A549 treated with DMSO at 1 μM for 4 hours (cell line): ENCODE measurements at places on chromosomes 5 and 9. TPM values are rescaled to one million over a fixed set of nuclear protein-coding genes. Genes with fewer than 3 reads are reported as not detected.

The FGF10 gene
- total RNA-seq, result not detected in 5 replicates

The HACD4 gene
- 1.0 to 1.6 TPM (median 1.1 TPM) in 5 replicates for total RNA-seq

The PCDHB11 gene
- total RNA-seq, result 0.07 to 0.12 TPM (median 0.11 TPM) in 3 of 5 replicates, not detected in the others

The SLC22A4 gene
- 3.6 to 5.5 TPM (median 4.1 TPM) in 5 replicates for total RNA-seq

The NPR3 gene
- total RNA-seq, result 20.3 to 25.7 TPM (median 23.2 TPM) in 5 replicates

The PCDHB14 gene
- total RNA-seq, result 0.05 to 0.15 TPM (median 0.08 TPM) in 5 replicates

The IFNA13 gene
- not detected in 5 replicates for total RNA-seq

The STKLD1 gene
- total RNA-seq, result 0.55 to 1.5 TPM (median 1.1 TPM) in 5 replicates

The TNC gene
- total RNA-seq, result 0.92 to 1.4 TPM (median 1.00 TPM) in 5 replicates

The OR1Q1 gene
- not detected in 5 replicates for total RNA-seq

The F2RL1 gene
- total RNA-seq, result 254 to 389 TPM (median 310 TPM) in 5 replicates

The SPINK6 gene
- 0.32 to 0.76 TPM (median 0.48 TPM) in 5 replicates for total RNA-seq

The PCDHA1 gene
- 0.10 to 0.19 TPM (median 0.16 TPM) in 5 replicates for total RNA-seq

The DIPK1B gene
- 7.1 to 10.2 TPM (median 8.0 TPM) in 5 replicates for total RNA-seq

The FAM163B gene
- total RNA-seq, result not detected in 5 replicates

The SLC34A3 gene
- total RNA-seq, result 0.07 to 0.14 TPM (median 0.11 TPM) in 4 of 5 replicates, not detected in the other

The ST8SIA4 gene
- total RNA-seq, result 0.36 to 0.91 TPM (median 0.74 TPM) in 5 replicates

The GRIN3A gene
- total RNA-seq, result not detected in 5 replicates

The TXNDC8 gene
- total RNA-seq, result not detected in 5 replicates

The BTNL3 gene
- not detected in 5 replicates for total RNA-seq

The BRINP1 gene
- 0.15 to 0.26 TPM (median 0.17 TPM) in 5 replicates for total RNA-seq

The INSL4 gene
- total RNA-seq, result 15.5 to 19.2 TPM (median 18.0 TPM) in 5 replicates

The TRPM6 gene
- total RNA-seq, result 1.4 to 1.8 TPM (median 1.5 TPM) in 5 replicates

The SCGB3A2 gene
- not detected in 5 replicates for total RNA-seq

The OTP gene
- total RNA-seq, result 0.06 to 0.08 TPM (median 0.08 TPM) in 5 replicates

The SPATA31D4 gene
- total RNA-seq, result not detected in 5 replicates

The GPR150 gene
- 0.08 to 0.14 TPM (median 0.14 TPM) in 4 of 5 replicates, not detected in the other for total RNA-seq

The PCDHGA5 gene
- total RNA-seq, result 0.07 to 0.22 TPM (median 0.18 TPM) in 5 replicates

The DAB2IP gene
- 12.7 to 14.5 TPM (median 13.3 TPM) in 5 replicates for total RNA-seq

The SPINK4 gene
- 0.40 TPM in 1 of 5 replicates, not detected in the others for total RNA-seq

The NRG2 gene
- total RNA-seq, result 2.0 to 2.3 TPM (median 2.2 TPM) in 5 replicates

The DMRT3 gene
- 0.04 TPM in 1 of 5 replicates, not detected in the others for total RNA-seq

The PCDHA2 gene
- total RNA-seq, result 0.03 to 0.08 TPM (median 0.07 TPM) in 5 replicates

The CAPSL gene
- not detected in 5 replicates for total RNA-seq

The PFN3 gene
- total RNA-seq, result not detected in 5 replicates

The FGF1 gene
- 0.24 to 1.6 TPM (median 0.65 TPM) in 5 replicates for total RNA-seq

The RASGRF2 gene
- 2.4 to 2.9 TPM (median 2.6 TPM) in 5 replicates for total RNA-seq

The INSYN2B gene
- 0.64 to 1.3 TPM (median 0.95 TPM) in 5 replicates for total RNA-seq

The LCP2 gene
- not detected in 5 replicates for total RNA-seq

The CAMK2A gene
- total RNA-seq, result 0.96 to 1.4 TPM (median 1.0 TPM) in 5 replicates

The SAPCD2 gene
- total RNA-seq, result 15.1 to 29.3 TPM (median 23.8 TPM) in 5 replicates

The SLC6A3 gene
- total RNA-seq, result 0.09 to 0.25 TPM (median 0.10 TPM) in 5 replicates

The CNTLN gene
- total RNA-seq, result 4.9 to 6.3 TPM (median 5.9 TPM) in 5 replicates

The CBY3 gene
- not detected in 5 replicates for total RNA-seq

The RANBP3L gene
- not detected in 5 replicates for total RNA-seq

The MINAR2 gene
- total RNA-seq, result not detected in 5 replicates

The IL9 gene
- total RNA-seq, result not detected in 5 replicates

The ANKRD34B gene
- 0.03 to 0.09 TPM (median 0.05 TPM) in 4 of 5 replicates, not detected in the other for total RNA-seq

The CDX1 gene
- total RNA-seq, result not detected in 5 replicates

The FRMD3 gene
- total RNA-seq, result 1.5 to 2.7 TPM (median 2.1 TPM) in 5 replicates

The IFNE gene
- total RNA-seq, result 1.5 to 2.8 TPM (median 2.2 TPM) in 5 replicates

The PDLIM4 gene
- 0.08 to 0.50 TPM (median 0.19 TPM) in 4 of 5 replicates, not detected in the other for total RNA-seq

The STING1 gene
- 0.73 to 1.3 TPM (median 1.00 TPM) in 5 replicates for total RNA-seq

The FBP1 gene
- total RNA-seq, result 0.09 TPM in 1 of 5 replicates, not detected in the others

The BNC2 gene
- total RNA-seq, result 4.7 to 7.2 TPM (median 6.0 TPM) in 5 replicates
